ENCODE measurements at places on chromosomes 7 and 10.

DNA sequence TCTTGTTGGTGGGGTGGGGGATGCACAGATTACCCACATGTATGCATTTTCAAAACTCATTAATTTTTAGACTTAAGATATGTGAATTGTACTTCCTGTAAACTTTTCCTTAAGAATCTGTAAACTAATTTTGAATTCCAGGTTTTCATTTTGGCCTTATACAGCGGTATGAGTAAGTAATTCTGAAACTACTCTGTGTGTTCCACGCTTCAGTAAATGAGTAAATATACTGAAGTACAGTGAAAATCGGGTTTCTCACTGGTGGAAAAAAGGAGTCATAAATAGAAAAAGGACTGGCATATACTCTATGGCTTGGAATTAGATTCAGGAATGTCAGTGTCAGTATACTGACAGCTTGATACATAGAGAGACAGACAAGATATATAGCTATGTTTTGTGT lies 72.8 kb downstream of the CTTNBP2 start:
- no peak for DNase-seq

- DNase-seq = no peak
These were observed 44.7 kb upstream of the SUN1 start for GRCh38 chr7:787332-788240.

- DNase-seq = no peak
These were observed 109.1 kb downstream of the LSM5 start for GRCh38 chr7:32381024-32381601.

DNA sequence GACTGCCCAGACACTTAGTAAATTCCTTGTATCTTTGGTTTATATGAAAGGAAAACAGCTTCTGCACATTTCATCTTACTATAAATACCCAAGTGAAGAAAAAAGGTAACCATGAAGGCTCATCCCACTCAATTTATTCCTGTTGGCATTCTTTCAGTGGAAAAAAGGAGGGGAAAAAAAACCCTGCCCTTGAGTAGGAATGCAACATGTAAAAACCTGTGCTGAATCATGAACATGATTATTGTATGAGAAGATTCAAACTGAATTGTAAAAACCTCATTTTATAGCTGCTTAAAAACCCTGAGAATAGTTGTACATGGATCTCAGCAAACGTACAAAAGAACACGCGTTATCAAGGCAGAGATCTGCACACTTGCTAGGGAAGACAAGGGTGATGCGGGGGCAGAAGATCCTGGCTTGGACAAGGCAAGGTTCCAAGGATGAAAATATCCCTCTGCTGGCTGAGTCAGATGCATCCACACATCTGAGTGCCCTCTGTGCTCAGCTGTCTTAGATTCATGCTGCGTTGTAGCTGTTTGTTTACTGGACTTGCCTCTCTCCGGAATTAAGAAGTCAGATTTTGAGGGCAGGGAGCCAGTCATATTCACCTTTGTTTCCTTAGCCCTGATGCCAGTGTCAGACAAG lies 658.2 kb downstream of the PARD3 start:
- DNase-seq = no peak

DNA sequence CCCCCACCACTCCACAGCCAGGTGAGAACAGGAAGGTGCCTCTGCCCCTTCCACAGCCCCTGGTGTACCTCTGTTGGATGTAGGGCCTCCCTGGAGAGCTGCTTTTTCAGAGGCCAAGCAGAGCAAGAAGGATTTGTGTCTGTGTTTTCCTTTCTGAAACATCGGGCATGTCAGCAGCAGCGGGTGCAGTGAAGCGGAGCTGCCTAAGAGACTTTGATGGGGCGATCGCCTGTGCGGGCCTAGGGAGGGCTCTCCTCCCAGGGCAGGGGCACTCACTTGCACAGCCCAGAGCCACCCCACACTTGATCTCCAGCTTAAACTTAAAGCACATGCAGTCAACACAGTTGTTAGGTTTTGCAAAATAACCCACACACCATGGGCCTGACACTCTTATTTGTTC lies 324.7 kb downstream of the ACTR3B start:
- no peak for DNase-seq

DNA sequence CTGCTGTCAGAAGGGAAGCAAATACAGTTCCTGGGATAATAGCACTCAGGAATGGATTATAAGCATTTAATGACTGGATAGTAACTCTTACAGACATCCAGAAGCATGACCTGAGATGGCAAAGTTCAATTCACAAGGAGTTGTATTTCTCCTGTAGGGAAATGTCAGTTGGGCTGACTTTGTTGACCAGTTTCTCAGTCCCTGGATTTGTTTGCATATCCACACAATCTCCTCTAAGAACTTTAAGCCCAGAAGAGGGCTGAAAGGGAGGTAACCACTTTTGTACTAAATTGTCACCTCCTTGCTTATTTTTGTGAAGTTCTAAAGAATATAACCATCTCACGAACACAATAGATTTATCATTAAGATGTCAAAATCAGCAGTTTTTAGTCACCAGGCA lies 140.3 kb downstream of the SEMA3D start:
- no peak for DNase-seq

DNA sequence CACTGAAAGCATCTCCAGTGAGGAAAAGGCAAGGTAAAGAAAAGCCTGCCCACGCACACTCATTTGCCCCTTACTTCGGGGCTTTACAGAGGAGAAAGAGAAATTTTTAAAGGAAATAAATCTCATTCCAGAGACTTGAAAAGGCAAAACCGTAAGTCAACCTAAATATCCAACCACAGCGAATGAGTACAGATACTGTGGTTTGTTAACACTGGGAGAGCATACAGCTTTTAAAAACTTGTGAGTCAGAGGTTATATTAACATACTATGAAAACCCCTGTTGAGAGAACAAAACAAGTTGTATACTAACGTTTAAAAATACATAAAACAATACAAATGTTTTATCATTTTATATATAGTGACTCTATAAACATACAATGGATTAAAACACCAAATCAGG lies 28.6 kb upstream of the ST7 start:
- DNase-seq = no peak

DNA sequence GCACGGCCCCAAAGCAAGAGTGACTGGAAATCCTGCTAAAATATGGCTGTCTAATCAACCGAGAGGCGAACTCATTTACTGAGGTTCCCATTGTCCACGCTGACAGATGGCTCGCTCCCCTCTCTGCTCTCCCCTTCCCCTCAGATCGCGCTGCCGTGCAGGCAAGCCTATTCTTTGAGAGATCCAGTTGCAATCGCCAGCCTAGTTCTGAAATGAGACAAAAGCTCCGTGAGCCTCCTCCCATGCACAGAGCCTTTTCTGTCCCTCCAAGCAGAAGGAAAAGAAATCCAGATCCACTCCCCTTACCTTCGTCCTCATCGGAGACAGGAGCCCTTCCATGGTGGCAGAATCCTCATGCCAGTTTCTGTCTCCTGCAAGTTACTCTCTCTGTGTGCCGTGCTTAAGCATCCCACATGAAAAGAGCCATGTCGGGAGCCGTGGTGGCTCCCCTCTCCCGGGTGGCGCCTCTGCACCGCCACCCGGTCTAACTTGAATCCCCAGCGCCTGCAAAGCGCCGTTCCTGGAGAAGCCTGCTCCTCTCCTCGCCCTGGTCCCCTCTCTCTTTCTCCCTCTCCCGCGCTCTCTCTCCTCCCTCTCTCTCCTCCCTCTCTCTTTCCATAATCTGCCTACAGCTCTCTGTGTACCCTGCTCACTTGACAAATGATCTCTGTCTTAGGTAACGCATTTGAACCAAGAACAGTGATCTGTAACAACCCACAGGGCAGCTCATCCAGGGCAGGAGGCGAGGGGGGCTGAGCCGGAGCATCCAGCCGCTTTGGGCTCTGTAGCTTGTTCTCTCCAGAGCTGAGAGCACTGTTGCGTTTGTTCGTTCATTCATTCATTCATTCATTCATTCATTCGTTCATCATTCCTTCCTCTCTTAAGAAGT lies 156.8 kb downstream of the FRMD4A start:
- no peak for DNase-seq
